Uterine smooth muscle cell (primary cell): ENCODE measurements at places on chromosomes 1 and 21. TPM values are rescaled to one million over a fixed set of nuclear protein-coding genes. Genes with fewer than 3 reads are reported as not detected.

KAZN gene
- 1.7 and 3.6 TPM in 2 replicates for total RNA-seq

PSMD4 gene
- total RNA-seq, result 243 and 344 TPM in 2 replicates

AMPD1 gene
- total RNA-seq, result not detected in 2 replicates

CLEC20A gene
- total RNA-seq, result not detected in 2 replicates

PEX19 gene
- total RNA-seq, result 52.0 and 59.2 TPM in 2 replicates

AMY1A gene
- total RNA-seq, result not detected in 2 replicates

CITED4 gene
- 3.3 and 4.6 TPM in 2 replicates for total RNA-seq

LCE2B gene
- not detected in 2 replicates for total RNA-seq

LCE1A gene
- total RNA-seq, result not detected in 2 replicates

CYP4A22 gene
- total RNA-seq, result not detected in 2 replicates

CFHR1 gene
- total RNA-seq, result 0.11 and 0.25 TPM in 2 replicates

CHIA gene
- total RNA-seq, result not detected in 2 replicates

MTFR1L gene
- 32.1 and 34.2 TPM in 2 replicates for total RNA-seq

ARHGEF16 gene
- 0.11 TPM in 1 of 2 replicates, not detected in the other for total RNA-seq

RASSF5 gene
- 0.11 and 0.50 TPM in 2 replicates for total RNA-seq

FCRL5 gene
- total RNA-seq, result not detected in 2 replicates

MATN1 gene
- total RNA-seq, result not detected in 2 replicates

SLC9C2 gene
- not detected in 2 replicates for total RNA-seq

PTPN14 gene
- 51.1 and 55.7 TPM in 2 replicates for total RNA-seq

ASB17 gene
- not detected in 2 replicates for total RNA-seq
